Placental epithelial cell (primary cell): ENCODE measurements at places on chromosomes 7 and 10. TPM values are rescaled to one million over a fixed set of nuclear protein-coding genes. Genes with fewer than 3 reads are reported as not detected.

AOAH gene
- 0.22 and 0.79 TPM in 2 replicates for total RNA-seq

CNTNAP2 gene
- not detected in 2 replicates for total RNA-seq

GHRHR gene
- total RNA-seq = 2.0 TPM in 1 of 2 replicates, not detected in the other

SPDYE6 gene
- not detected in 2 replicates for total RNA-seq

POM121 gene
- total RNA-seq = 6.7 and 7.8 TPM in 2 replicates

BRI3 gene
- 50.6 and 58.3 TPM in 2 replicates for total RNA-seq

DDIT4 gene
- total RNA-seq = 334 and 704 TPM in 2 replicates

KIAA1217 gene
- 49.0 and 60.5 TPM in 2 replicates for total RNA-seq

TWIST1 gene
- total RNA-seq = 5.2 and 6.3 TPM in 2 replicates

HOXA6 gene
- not detected in 2 replicates for total RNA-seq

ZNF479 gene
- total RNA-seq = not detected in 2 replicates

GPR22 gene
- not detected in 2 replicates for total RNA-seq

PLA2G12B gene
- total RNA-seq = not detected in 2 replicates

AP5Z1 gene
- total RNA-seq = 23.6 and 31.2 TPM in 2 replicates

CDK1 gene
- 8.6 and 16.3 TPM in 2 replicates for total RNA-seq

FAM204A gene
- total RNA-seq = 28.7 and 52.6 TPM in 2 replicates

SLC18A3 gene
- 44.6 and 59.7 TPM in 2 replicates for total RNA-seq

GPR37 gene
- 2.0 and 8.8 TPM in 2 replicates for total RNA-seq

SOSTDC1 gene
- not detected in 2 replicates for total RNA-seq

GRM3 gene
- total RNA-seq = 0.39 TPM in 1 of 2 replicates, not detected in the other

C7orf33 gene
- total RNA-seq = not detected in 2 replicates

PKD2L1 gene
- total RNA-seq = not detected in 2 replicates

SORBS1 gene
- total RNA-seq = 0.43 and 1.6 TPM in 2 replicates

GRM8 gene
- 0.43 TPM in 1 of 2 replicates, not detected in the other for total RNA-seq

AEBP1 gene
- 1.4 and 5.5 TPM in 2 replicates for total RNA-seq

PRKAG2 gene
- total RNA-seq = 6.3 and 16.8 TPM in 2 replicates

TBX20 gene
- 0.22 and 0.79 TPM in 2 replicates for total RNA-seq

GPR141 gene
- not detected in 2 replicates for total RNA-seq

RBP3 gene
- total RNA-seq = not detected in 2 replicates

SLIT1 gene
- total RNA-seq = not detected in 2 replicates

IFIT1 gene
- 1.5 and 2.4 TPM in 2 replicates for total RNA-seq

TEX36 gene
- total RNA-seq = under 0.01 and 0.54 TPM in 2 replicates

VAX1 gene
- total RNA-seq = not detected in 2 replicates

PLAC9 gene
- not detected in 2 replicates for total RNA-seq
